T-helper 2 cell (primary cell): ENCODE measurements at places on chromosomes 11 and 22.

DNA sequence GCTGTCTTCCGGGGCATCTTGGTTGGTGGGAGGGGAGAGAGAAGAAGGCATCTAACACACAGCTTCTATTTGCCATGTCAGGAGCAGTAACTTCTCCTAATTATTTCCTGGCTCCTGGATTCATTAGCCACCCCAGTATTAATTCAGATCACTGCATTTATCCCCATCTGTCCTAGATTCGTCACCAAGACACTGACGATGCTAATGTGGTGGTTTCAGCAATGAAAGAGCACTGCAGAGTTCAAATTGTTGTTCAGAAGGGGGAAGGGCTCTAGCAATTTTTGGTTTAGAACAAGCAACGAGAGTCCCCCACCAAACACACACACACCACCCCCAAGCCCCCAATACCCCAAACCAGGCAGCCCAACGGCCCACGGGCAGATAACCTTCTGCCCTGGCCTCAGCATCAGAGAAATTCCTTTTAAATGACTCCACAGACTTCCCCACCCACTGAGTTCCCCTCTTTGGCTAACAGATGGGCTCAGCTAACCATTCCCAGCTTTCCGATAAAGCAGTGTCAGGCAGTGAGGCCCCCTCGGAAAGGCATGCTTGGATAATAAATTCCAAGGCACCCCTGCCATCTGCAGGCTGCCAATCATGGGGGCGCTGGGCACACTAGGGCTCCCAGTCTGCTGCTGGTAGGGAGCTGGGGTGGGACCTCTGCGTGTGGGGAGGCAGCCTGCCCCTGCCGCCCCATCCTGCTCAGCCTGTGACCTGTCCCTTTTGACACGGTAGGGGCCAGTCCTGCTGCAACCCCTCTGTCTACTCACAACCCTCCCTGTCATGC, 453.5 kb downstream of the MIAT start:
- DNase-seq, result no peak

GRCh38 chr22:42801252-42802080, 55.6 kb downstream of the ARFGAP3 start:
- DNase-seq, result no peak

- DNase-seq, result no peak
Measured at GRCh38 chr22:44091021-44091721, 67.1 kb downstream of the PARVB start.

- DNase-seq, result no peak
Measured at GRCh38 chr11:69297787-69298266, 3.9 kb downstream of the MYEOV start.

DNA sequence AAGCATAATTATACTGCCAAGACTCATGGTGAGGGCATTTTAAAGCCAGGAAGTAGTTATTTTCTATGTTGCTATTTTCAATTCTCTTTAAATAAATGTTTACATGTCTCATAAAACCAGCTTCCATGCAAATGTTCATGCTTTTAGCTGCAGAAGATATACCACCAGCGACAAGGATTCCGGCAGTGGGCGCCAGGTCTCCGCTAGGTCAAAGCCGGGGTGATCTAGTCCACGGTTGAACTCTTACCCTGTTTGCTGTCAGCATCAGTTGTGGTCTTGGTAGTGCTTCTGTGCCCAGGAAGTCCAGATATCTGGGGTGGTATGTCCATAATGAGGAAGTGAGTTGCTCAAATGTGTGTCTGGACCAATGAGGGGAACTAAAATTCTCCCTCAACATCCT, 265.7 kb downstream of the BRD1 start:
- DNase-seq, result no peak

DNA sequence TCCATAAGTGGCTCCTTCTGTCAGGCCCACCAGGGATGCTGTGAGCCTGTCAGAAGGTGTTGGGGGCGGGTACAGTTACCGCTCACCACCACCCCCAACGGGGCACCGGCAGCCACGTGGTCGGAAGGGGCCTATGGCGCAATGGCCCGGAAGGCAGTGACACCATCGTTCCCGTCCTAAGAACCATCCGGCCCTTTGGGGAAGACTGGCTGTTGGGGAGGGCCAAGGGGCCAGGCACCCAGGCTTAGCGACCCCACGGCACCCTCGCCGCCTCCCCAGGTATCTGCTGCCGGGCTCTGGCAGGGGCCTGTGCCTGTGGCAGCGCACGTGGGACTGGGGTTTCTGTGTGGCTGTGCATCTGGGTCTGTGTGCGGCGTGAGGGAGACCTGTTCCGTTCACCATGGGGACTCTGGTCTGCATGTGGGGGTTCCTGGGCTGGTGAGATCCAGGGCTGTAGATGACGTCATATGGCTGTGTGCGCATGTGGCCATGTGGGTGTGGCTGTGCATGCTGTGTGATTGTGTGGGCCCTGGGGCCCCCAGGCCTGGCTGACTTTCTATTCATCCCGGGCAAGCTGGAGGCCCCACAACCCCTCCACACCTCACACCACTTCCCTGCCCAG, 717 bp downstream of the OSM start:
- peak; percentile 53 for DNase-seq

DNA sequence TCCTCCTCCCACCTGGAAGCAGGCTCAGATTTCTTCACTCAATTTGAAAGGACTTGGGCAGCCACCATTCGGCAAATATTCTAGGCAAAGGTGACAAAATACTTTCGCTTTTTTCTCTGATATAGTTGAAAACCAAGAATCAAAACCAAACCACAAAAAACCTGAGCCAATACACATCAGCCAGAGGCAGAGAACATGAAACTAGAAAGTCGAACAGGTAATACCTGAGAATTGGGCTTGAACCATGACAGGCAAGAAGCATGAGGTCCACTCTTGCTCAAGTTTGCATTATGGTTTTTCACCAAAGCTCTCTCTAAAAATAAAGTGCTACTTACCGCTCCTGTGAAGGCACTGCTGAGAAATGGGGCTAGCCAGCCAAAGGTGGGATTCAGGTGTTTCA, 26.2 kb upstream of the LDLRAD3 start:
- no peak for DNase-seq

DNA sequence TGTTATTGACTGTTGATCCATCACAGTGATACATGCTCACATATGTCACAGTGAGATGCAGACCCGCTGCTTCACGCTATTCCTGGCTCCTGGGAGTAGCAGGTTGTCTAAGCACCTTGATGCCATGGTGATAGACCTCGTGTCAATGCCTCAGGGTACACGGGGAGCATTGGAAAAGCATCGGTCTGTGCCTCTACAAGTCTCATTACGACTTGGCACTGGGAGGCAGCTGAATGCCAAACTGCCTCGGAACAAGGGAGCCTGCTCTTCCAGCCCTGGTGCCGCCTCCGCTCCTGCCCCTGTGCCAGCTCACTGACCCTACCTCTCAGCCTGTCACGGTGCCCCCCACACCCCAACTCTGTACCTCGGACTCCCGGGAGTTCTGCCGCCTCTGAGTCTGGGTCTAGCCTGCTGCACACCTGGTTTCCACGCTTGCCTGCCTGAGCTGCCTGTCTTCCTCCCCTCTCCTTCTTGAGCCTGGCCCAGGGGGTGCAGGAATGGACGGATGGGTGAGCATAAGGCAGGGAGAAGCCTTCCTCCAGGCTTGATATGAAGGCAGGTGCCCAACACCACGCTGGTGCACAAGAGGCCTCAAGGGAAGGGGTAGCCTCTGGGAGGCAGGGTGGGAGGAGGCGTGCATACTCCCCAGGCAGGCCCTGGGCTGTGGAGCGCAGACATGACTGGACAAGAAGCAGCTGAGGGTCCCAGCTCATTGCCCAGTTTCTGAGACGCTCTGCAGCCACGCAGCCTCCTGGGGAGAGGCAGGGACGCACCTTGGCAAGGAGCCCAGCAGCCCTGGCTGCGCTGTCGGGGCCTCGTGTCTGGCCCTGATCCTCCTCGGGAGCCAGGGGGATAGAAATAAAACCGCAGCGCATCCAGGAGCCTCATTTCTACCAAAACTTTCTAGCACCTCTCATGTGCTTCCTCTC, 1.8 kb upstream of the NFAM1 start:
- no peak for DNase-seq

- DNase-seq, result no peak
Measured at GRCh38 chr11:131609337-131609736, 238.9 kb downstream of the NTM start.

GRCh38 chr11:112308651-112309050, 48.0 kb upstream of the PLET1 start:
- DNase-seq, result no peak

- DNase-seq, result no peak
Measured at GRCh38 chr11:79538775-79539174, 97.9 kb upstream of the TENM4 start.

DNA sequence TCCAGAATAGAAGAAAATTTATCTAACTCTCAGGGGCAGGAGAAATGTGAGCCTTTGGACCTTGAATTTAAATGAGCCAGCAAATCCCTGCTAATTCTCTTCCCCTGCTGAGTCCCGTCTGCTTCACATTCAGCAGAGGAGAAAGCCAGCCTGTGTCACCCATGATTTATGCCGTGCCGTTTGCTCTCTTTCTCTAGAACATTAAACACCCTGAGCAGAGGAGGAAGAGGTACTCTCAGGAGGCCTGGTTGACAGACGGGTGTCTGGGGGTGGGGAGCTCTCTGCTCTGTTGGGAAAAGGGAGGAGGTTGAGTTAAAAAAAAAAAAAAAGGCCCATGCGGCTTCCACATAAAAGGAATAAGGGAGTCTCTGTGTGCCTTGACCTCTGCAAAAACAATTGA, 11.3 kb upstream of the MTMR3 start:
- no peak for DNase-seq

- DNase-seq, result no peak
Measured at GRCh38 chr22:32037236-32037635, 5.8 kb upstream of the SLC5A1 start.

DNA sequence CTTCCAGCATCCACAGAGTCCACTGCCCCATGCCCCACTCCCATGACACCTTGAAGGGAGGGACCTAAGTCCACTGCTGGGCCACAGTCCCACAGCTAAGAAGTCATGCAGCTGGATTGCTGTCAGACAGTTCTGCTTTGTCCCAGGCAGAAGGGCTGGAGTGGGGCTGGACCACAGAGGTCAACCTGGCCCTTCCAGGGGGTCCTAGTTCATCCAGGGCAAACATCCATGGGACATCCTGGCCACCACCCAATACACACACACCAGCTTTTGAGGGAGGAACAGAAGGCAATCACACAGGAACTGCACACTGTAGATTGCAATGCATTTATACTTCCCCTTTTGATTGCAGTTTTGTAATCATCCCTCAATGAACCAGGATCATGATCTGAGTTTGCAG, 11.3 kb upstream of the APOL4 start:
- DNase-seq, result no peak
